ENCODE measurements at places on chromosomes 2 and 18. TPM values are rescaled to one million over a fixed set of nuclear protein-coding genes. Genes with fewer than 3 reads are reported as not detected.

The COLEC12 gene
- total RNA-seq, result 58.1 TPM

The CD226 gene
- 1.4 TPM for total RNA-seq

The HOXD13 gene
- total RNA-seq, result not detected

The B3GNT2 gene
- total RNA-seq, result 25.4 TPM
